ENCODE measurements at places on chromosomes 12 and 14. TPM values are rescaled to one million over a fixed set of nuclear protein-coding genes. Genes with fewer than 3 reads are reported as not detected.
A peak's percentile ranks its signal among the peaks of the same experiment; 100 is the strongest.

The PRKD1 gene
- total RNA-seq: 15.9 TPM

The TAS2R31 gene
- total RNA-seq: 2.6 TPM

The CCDC197 gene
- not detected for total RNA-seq

The SLC5A8 gene
- total RNA-seq: not detected

The EGLN3 gene
- 1.8 TPM for total RNA-seq

The IFNG-AS1 gene
- not detected for total RNA-seq

The TSHR gene
- total RNA-seq: not detected

The SIX6 gene
- not detected for total RNA-seq

The DLGAP5 gene
- 8.1 TPM for total RNA-seq

- no peaks in the 10 kb centered on the region for H3K36me3 ChIP-seq
- no peak overlapping the region for H3K4me3 ChIP-seq
- H3K4me1 ChIP-seq: no peaks in the 10 kb centered on the region
- no peak overlapping the region for H3K27ac ChIP-seq
- H3K27me3 ChIP-seq: no peaks in the 10 kb centered on the region
Measured at GRCh38 chr12:49921936-49922335, 18.2 kb upstream of the FAIM2 start.

- H3K27ac ChIP-seq: no peak overlapping the region
- no peak for DNase-seq
- no peak overlapping the region for H3K4me3 ChIP-seq
Measured at GRCh38 chr14:88005978-88006851, 1.3 kb downstream of the GPR65 start.

GRCh38 chr12:67137256-67137655 is 131.9 kb upstream of the CAND1 start:
- H3K27ac ChIP-seq: no peak overlapping the region
- peak; percentile 5 for DNase-seq
- no peaks in the 10 kb centered on the region for H3K27me3 ChIP-seq
- no peaks in the 10 kb centered on the region for H3K4me1 ChIP-seq
- H3K36me3 ChIP-seq: no peaks in the 10 kb centered on the region

DNA sequence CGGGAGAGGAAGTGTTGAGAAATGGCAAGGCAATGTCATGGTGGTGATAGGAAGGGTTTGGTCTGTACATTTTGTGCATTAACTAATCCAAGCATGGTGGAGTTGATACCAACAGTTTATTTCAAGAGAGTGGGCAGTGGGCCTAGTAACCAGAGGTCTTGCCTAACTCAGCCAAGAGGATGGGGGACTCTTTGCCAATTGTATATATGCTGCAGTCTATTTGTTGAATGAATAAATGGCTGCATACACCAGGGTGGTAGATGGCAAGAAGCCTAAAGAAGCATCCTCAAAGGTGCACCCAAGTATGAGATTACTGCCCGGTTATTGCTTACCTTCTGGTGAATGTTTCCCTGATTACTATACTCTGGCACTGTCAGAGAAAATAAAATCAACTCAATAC is 295.9 kb downstream of the ITPR2 start:
- no peaks in the 10 kb centered on the region for H3K4me1 ChIP-seq
- no peaks in the 10 kb centered on the region for H3K27me3 ChIP-seq
- H3K27ac ChIP-seq: no peak overlapping the region
- H3K36me3 ChIP-seq: no peaks in the 10 kb centered on the region
- no peak overlapping the region for H3K4me3 ChIP-seq

GRCh38 chr14:99758121-99758821 is 34.9 kb upstream of the EML1 start:
- H3K27me3 ChIP-seq: no peaks in the 10 kb centered on the region
- H3K4me3 ChIP-seq: no peak overlapping the region
- H3K36me3 ChIP-seq: no peaks in the 10 kb centered on the region
- peak; percentile 97 for DNase-seq
- peaks cover 36% of the 10 kb centered on the region for H3K4me1 ChIP-seq
- peak overlapping the region; percentile 83 for H3K27ac ChIP-seq

DNA sequence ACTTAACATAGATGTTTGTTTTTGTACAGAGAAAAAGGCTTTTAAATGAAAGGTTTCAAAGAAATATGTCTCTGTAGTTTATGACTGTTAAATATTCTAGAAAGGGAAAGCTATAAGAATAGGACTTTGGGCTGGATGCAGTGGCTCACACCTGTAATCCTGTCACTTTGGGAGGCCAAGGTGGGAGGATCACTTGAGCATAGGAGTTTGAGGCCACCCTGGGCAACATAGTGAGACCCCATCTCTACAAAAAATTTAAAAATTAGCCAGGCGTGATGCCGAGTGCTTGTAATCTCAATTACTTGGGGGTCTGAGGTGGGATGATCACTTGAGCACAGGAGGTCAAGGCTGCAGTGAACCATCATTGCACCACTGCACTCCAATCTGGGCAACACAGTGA is 11.4 kb downstream of the GPX2 start:
- no peak for DNase-seq
- no peak overlapping the region for H3K4me3 ChIP-seq
- peaks cover 5% of the 10 kb centered on the region for H3K36me3 ChIP-seq

GRCh38 chr12:57869298-57869926 is 22.9 kb upstream of the CTDSP2 start:
- H3K27ac ChIP-seq: peak overlapping the region; percentile 45
- no peak for DNase-seq
- no peaks in the 10 kb centered on the region for H3K27me3 ChIP-seq
- H3K4me3 ChIP-seq: no peak overlapping the region
- no peaks in the 10 kb centered on the region for H3K36me3 ChIP-seq

- H3K27me3 ChIP-seq: no peaks in the 10 kb centered on the region
- H3K27ac ChIP-seq: peak overlapping the region; percentile 79
- H3K36me3 ChIP-seq: peaks cover 7% of the 10 kb centered on the region
- H3K4me1 ChIP-seq: peaks cover 16% of the 10 kb centered on the region
- H3K4me3 ChIP-seq: peak overlapping the region; percentile 77
Measured at GRCh38 chr12:122081697-122082221, 3.2 kb downstream of the MLXIP start.

DNA sequence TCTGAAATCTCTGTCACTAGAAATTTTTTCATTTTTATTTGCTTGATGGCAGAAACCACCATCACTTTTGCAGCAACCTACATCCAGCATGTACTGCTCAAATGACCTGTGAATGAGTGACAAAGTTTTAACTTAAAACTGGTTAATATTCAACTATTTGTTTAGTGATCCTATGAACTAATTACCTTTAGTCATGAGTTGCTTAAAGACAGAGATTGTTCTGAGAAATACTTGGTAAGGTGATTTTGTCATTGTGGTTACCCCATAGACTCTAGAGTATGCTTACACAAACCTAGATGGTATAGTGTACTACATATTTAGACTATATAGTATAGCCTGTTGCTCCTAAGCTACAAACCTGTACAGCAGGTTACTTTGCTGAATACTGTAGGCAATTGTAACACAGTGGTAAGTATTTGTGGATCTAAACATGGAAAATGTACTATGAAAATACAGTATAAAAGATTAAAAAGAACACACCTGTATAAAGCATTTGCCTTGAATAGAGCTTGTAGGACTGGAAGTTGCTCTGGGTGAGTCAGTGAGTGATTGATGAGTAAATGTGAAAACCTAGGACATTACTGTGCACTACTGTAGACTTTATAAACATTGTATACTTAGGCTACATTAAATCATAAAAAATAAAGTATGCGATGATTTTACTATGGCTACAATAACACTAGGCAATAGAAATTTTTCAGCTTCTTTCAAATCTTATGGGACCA is 256.6 kb upstream of the PPFIA2 start:
- no peak overlapping the region for H3K4me3 ChIP-seq
- H3K4me1 ChIP-seq: no peaks in the 10 kb centered on the region
- H3K27ac ChIP-seq: no peak overlapping the region
- H3K27me3 ChIP-seq: no peaks in the 10 kb centered on the region
- DNase-seq: no peak

DNA sequence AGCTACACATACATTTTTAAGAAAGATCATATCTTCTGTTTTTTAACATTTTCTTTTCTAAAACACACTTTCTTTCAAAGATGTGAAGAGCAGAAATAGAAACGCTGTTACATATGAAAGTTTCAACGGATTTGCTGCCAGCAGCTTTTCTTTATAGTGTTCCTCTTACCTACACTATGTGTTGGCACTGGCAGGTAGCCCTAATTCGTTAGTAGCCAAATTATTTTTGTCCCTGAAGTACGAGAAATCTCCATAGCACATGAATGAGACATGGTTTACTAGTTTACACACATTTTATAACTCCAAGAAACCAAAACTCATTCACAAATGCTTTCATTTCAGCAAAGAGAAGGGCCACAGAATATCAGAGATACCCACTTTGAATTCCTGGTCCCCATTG is 6.6 kb downstream of the SOX5 start:
- H3K4me3 ChIP-seq: no peak overlapping the region
- no peak for DNase-seq
- no peak overlapping the region for H3K27ac ChIP-seq
- no peaks in the 10 kb centered on the region for H3K36me3 ChIP-seq

DNA sequence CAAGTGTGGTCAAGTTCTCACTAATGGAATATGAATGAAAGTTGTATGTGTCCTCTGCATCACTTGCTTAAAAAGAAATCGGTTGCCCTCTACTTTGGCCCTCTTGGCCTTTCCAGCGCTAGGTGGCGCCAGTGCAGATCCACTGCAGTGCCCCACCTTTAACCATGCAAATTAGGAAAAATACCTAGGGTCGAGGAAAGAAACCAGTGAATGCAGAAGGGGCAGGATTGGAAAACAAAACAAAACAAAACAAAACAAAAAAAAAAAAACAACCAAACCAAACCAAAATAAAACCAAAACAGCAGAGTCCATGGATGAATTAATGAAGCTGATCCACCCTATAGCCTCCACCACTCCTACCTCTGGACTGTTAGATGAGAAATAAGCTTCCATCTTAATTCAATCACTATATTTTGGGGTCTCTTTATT is 12.9 kb upstream of the NEMF start:
- H3K4me1 ChIP-seq: peaks cover 3% of the 10 kb centered on the region
- no peak overlapping the region for H3K27ac ChIP-seq
- no peaks in the 10 kb centered on the region for H3K36me3 ChIP-seq
- H3K4me3 ChIP-seq: no peak overlapping the region

DNA sequence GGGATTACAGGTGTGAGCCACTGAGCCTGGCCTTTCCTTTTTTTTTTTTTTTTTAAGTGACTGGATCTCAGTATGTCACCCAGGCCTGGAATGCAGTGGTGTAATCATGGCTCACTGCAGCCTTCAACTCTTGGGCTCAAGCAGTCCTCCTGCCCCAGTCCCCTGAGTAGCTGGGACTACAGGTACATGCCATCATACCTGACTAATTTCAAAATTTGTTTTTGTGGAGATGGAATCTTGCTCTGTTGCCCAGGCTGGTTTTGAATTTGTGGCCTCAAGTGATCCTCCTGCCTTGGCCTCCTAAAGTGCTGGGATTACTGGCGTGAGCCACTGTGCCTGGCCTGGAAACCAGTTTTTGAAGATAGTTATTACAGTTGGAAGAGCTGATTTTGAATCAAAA is 37.4 kb downstream of the ETNK1 start:
- no peak overlapping the region for H3K27ac ChIP-seq
- H3K27me3 ChIP-seq: no peaks in the 10 kb centered on the region
- H3K36me3 ChIP-seq: no peaks in the 10 kb centered on the region

GRCh38 chr14:53247596-53248370 is 94.7 kb upstream of the DDHD1 start:
- no peaks in the 10 kb centered on the region for H3K4me1 ChIP-seq
- H3K4me3 ChIP-seq: no peak overlapping the region

- H3K27me3 ChIP-seq: peaks cover 3% of the 10 kb centered on the region
- no peak overlapping the region for H3K27ac ChIP-seq
- no peak for DNase-seq
- no peaks in the 10 kb centered on the region for H3K36me3 ChIP-seq
- H3K4me1 ChIP-seq: no peaks in the 10 kb centered on the region
Measured at GRCh38 chr12:69099201-69099837, 140.1 kb upstream of the CPSF6 start.

GRCh38 chr12:123267335-123267920 is 4.2 kb downstream of the CDK2AP1 start:
- H3K4me3 ChIP-seq: no peak overlapping the region
- peaks cover 26% of the 10 kb centered on the region for H3K36me3 ChIP-seq
- H3K27ac ChIP-seq: no peak overlapping the region
- DNase-seq: no peak

DNA sequence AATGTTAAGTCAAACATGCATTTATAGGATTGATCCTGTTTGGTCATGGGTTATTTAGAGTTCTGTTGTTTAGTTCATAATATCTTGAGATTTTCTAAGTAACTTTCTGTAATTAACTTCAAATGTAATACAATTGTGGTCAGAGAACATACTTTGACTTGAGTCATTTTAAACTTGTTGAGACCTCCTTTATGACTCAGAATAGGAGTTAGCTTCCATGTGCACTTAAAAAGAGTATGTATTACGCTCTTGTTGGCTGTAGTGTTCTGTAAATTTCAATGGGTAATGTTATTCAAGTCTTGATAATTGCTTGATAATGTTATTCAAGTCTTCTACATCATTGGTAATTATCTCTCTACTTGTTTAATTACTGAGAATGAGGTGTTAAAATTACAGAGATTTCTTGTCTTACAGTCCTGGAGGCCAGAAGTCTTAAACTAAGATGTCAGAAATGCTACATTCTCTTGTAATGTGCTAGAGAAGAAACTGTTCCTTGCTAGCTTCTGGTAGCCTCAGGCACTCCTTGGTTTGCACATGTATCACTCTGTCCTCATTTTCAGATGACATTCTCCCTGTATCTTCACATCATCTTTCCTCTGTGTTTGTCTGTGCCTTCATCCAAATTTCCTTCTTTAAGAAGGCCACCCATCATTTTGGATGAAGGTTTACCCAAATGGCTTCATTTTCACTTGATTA is 197.3 kb downstream of the TMTC3 start:
- no peak overlapping the region for H3K4me3 ChIP-seq
- no peaks in the 10 kb centered on the region for H3K4me1 ChIP-seq
- no peaks in the 10 kb centered on the region for H3K36me3 ChIP-seq
- no peaks in the 10 kb centered on the region for H3K27me3 ChIP-seq
- peak; percentile 91 for DNase-seq

DNA sequence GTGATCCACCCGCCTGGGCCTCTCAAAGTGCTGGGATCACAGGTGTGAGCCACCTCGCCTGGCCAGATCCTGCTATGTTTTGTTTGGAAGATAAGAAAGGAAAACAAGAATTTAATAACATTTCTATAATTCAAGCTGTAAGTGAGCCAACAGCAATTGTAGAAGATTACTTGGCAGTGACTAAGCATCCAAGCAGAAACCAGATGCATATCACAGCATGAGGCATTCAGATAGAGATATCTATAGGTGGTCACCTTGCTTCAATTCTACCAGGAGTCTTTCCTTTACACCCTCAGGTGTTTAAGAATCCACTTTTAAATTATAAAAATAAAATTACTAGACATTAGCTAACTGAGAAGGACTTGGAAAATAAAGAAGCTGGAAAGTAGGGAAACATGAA is 83.9 kb upstream of the ATF7IP start:
- no peaks in the 10 kb centered on the region for H3K27me3 ChIP-seq
- no peak overlapping the region for H3K4me3 ChIP-seq
- DNase-seq: no peak
- no peaks in the 10 kb centered on the region for H3K36me3 ChIP-seq
- no peaks in the 10 kb centered on the region for H3K4me1 ChIP-seq
- no peak overlapping the region for H3K27ac ChIP-seq

- H3K4me1 ChIP-seq: peaks cover 8% of the 10 kb centered on the region
- no peaks in the 10 kb centered on the region for H3K36me3 ChIP-seq
- peak overlapping the region; percentile 70 for H3K27ac ChIP-seq
Measured at GRCh38 chr14:89417465-89418225, 612 bp upstream of the FOXN3 start.

GRCh38 chr14:52919971-52920370 is 30.9 kb downstream of the FERMT2 start:
- no peaks in the 10 kb centered on the region for H3K27me3 ChIP-seq
- no peak overlapping the region for H3K27ac ChIP-seq
- no peak overlapping the region for H3K4me3 ChIP-seq
- peak; percentile 61 for DNase-seq

- H3K27me3 ChIP-seq: no peaks in the 10 kb centered on the region
- no peak overlapping the region for H3K27ac ChIP-seq
- DNase-seq: no peak
Measured at GRCh38 chr12:113092607-113093408, 36.3 kb downstream of the DTX1 start.

All from fibroblast of lung (primary cell).